Naive thymus-derived CD4-positive, alpha-beta T cell (primary cell): ENCODE measurements at places on chromosomes 2 and 18. TPM values are rescaled to one million over a fixed set of nuclear protein-coding genes. Genes with fewer than 3 reads are reported as not detected.

DNA sequence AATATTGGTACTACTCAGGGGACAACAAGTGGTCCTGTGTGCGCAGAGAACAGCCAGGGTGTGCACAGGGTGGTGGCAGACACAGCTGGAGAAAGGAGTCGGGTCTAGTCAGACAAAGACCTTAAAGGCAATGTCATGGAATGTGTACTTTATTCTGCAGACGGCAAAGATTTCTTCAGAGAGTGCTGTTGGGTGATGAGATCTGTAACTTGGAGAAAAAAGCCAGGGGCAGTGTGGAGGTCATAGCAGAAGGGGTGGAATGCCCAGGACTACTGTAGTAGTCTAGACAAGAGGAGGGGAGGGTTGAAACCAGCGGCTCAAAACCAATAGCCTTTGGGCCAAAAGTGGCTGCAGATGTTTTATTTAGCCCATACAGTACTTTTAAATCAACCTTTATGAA, 121.3 kb upstream of the ZFP36L2 start:
- no peak overlapping the region for H3K4me3 ChIP-seq
- no peak for DNase-seq
- no peaks in the 10 kb centered on the region for H3K27me3 ChIP-seq
- H3K36me3 ChIP-seq = no peaks in the 10 kb centered on the region
- H3K4me1 ChIP-seq = no peaks in the 10 kb centered on the region
- H3K27ac ChIP-seq = no peak overlapping the region

GRCh38 chr2:120269076-120269744, 16.6 kb downstream of the RALB start:
- H3K4me1 ChIP-seq = no peaks in the 10 kb centered on the region
- H3K27me3 ChIP-seq = no peaks in the 10 kb centered on the region
- no peak overlapping the region for H3K27ac ChIP-seq
- H3K36me3 ChIP-seq = no peaks in the 10 kb centered on the region
- H3K4me3 ChIP-seq = no peak overlapping the region

GRCh38 chr2:17813010-17813741, 3.1 kb upstream of the MSGN1 start:
- no peak overlapping the region for H3K4me3 ChIP-seq
- no peak for DNase-seq
- no peaks in the 10 kb centered on the region for H3K36me3 ChIP-seq
- H3K27ac ChIP-seq = no peak overlapping the region

DNA sequence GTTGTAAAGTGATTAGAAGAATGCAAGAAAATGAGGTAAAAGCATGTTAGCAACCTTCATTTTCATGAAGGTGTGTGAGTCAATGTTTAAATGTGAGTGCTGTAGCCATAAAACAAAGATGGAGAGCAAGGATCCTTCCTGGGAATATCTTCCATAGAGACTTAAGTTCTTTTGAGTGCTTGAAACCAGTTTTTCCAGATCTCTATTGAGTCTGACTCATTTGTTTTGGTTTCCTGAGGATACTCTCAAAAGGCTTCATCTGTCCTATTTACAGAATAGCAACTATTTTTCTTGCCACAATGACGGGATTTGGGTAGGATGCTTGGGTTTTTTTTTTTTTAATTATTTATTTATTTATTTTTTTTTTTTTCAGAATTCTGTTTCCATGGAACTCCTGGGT, 45.9 kb upstream of the ASB1 start:
- H3K27me3 ChIP-seq = no peaks in the 10 kb centered on the region
- no peak for DNase-seq
- H3K36me3 ChIP-seq = no peaks in the 10 kb centered on the region
- peaks cover 12% of the 10 kb centered on the region for H3K4me1 ChIP-seq

DNA sequence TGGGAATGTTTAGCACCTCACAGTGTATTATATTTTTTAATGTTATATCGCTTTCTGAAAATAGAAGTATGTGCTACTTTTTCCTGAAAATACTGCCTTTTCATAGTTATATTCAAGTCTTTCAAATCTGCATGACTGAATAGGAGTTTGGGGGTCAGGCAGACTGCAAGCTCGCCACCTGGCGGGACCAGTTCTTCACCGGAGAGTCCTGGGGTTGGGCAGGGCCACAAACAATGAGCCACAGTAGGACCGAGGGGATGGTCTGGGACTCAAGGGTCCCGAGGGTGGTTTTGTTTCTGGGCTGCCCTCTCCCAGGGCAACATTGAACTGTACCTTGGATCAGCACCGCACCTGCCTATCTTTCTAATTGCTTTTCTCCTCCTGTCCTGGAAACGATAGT, 70.6 kb downstream of the VWA3B start:
- no peak overlapping the region for H3K27ac ChIP-seq
- H3K36me3 ChIP-seq = no peaks in the 10 kb centered on the region
- H3K4me3 ChIP-seq = no peak overlapping the region
- H3K4me1 ChIP-seq = no peaks in the 10 kb centered on the region
- H3K27me3 ChIP-seq = no peaks in the 10 kb centered on the region

DNA sequence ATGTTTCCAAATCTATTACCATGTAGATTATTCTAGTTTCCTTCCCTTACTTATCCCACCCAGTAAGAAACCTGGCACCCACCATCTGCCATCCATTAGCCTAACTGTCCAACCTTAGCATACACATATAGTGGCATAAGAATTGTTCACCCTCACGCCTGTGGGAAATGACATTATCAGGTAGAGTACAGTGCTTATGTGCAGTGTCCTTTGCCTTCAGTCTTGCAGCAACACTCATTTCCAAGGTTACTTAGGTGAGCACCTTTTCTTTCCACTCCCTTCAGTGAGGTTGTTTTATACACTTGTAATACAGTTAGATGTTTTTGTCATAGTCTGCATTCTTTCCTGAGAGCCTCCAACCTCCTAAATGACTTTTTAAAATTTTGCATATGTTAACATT, 18.1 kb downstream of the AQP12B start:
- no peak overlapping the region for H3K4me3 ChIP-seq
- H3K27ac ChIP-seq = no peak overlapping the region
- no peaks in the 10 kb centered on the region for H3K4me1 ChIP-seq
- no peaks in the 10 kb centered on the region for H3K36me3 ChIP-seq
- DNase-seq = no peak
- no peaks in the 10 kb centered on the region for H3K27me3 ChIP-seq

DNA sequence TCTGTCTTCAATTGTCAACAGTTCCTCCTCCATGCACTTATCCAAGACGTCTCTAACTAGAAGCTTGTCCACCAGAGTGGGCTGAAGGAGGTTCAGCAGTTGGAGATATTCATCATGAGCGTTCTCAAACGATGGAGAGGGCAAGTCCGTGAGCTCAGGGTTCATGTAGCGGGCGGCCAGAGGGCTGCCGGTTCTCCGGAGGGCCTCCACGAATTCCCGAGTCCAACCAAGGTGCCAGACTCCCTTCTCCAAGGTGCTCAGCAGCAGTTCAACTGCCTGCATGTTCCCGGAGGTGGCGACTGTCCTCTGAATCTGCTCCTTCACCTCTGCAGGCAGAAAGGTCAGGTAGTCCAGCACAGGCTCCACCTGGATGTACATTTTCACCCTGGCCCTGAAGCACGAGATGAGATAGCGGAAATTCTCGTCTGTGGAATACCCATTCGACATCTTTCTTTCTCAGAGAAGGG, 590 bp downstream of the IFIH1 start:
- H3K4me1 ChIP-seq = peaks cover 22% of the 10 kb centered on the region
- H3K27me3 ChIP-seq = no peaks in the 10 kb centered on the region
- DNase-seq = peak; percentile 10
- H3K4me3 ChIP-seq = peak overlapping the region; percentile 93
- H3K36me3 ChIP-seq = no peaks in the 10 kb centered on the region
- H3K27ac ChIP-seq = peak overlapping the region; percentile 85

DNA sequence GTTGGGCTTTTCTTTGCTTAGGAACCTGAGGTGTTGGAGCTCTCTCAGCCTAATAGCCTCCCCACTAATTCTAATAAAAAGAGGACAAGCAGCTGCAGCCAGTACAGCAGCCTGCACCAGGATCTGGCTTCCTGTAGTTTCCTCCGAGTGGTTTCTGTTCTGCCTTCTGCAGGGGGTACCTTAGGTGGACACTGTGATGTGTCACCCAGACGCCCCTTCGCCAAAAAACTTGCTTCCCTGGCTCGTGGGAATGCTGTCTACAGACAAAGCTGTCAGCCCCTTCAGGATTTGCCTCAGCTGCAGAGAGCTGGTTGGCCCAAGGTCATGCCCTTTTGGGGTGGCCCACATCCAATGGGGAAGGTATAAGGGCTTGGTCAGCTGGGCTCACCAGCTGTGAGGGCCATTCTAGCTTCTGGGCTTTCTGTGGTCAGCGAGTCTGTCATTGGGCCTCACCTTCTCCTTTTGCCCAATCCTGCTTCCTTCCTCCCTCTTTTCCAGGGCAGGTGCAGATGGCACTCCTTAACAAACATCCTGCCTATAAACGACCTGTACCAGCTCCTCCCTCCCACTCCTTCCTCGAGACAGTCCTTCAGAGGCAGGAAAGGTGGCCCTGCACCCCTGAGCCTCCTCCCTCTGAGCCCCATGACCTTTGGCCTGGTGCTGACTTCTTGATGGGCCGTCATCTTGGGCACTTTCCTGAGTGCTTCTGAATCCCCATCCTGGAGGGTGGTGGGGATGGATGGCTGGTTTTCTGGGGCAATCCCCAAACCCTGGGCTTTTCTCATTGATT, 44.0 kb upstream of the ROCK2 start:
- H3K27ac ChIP-seq = no peak overlapping the region
- no peaks in the 10 kb centered on the region for H3K27me3 ChIP-seq
- DNase-seq = no peak

DNA sequence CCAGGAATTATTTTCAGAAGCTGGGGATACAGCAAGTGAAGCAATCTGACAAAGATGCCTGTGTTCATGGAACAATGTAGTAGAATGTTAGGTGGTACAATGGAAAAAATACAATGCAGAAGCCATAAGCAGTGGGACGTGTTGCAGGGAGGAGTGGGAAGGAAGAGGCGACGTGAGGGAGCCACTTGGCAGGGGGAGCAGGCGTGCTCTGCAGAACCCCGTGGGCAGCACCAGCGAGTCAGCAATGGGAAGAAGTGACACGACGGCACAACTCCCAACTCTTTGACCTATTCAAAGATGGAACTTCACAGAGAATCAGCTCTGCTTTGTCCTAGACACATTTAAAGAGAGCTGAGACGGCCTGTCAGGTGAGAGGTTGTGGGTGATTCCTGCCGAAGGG, 30.5 kb downstream of the PRELID3A start:
- H3K4me3 ChIP-seq = no peak overlapping the region
- H3K4me1 ChIP-seq = no peaks in the 10 kb centered on the region
- H3K27ac ChIP-seq = no peak overlapping the region
- no peaks in the 10 kb centered on the region for H3K27me3 ChIP-seq

GRCh38 chr2:108617617-108618016, 83.3 kb downstream of the LIMS1 start:
- DNase-seq = no peak
- H3K27me3 ChIP-seq = no peaks in the 10 kb centered on the region
- H3K4me3 ChIP-seq = no peak overlapping the region
- H3K27ac ChIP-seq = peak overlapping the region; percentile 71
- H3K4me1 ChIP-seq = peaks cover 88% of the 10 kb centered on the region

DNA sequence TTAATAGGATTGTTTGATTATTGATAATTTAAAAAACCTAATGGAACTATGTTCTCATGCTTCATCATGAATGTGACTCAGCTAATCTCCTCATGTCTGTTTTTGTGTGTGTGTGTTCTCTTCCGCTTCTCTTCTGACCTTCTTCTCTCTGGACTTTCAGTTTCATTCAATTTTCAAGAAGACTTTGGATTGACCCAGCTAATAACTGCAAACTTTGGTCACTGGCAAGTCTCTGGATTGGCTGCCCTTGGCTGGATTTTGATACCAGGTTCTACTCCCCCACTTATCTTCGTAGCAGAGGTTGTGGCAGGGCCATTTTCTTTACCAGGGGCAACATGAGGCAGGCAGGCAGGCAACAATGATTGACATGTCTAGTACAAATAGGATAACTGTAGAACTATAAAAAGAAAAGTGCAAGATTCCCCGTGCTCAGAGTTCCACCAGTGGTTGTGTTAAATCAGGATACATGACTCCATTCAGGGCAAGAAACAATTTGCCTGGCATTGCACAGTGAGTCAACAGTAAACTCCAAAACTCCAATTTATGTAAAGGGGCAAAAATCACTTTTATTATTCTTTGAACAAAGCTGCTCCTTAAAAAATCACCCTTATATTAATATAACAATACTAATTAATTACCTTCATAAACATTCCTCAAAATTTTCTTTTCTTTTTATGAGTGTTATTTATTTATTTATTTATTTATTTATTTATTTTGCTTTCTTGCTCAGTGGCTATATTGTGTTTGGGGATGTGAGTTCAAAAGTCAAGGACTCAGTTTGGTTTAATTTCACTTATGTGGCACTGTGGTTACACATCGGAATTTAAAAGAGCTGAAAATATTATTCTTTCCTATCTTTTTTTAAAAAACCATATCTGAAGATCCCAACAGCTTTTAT, 167.6 kb downstream of the RND3 start:
- no peak overlapping the region for H3K4me3 ChIP-seq
- H3K27ac ChIP-seq = no peak overlapping the region
- no peaks in the 10 kb centered on the region for H3K36me3 ChIP-seq
- DNase-seq = no peak
- H3K4me1 ChIP-seq = no peaks in the 10 kb centered on the region

DNA sequence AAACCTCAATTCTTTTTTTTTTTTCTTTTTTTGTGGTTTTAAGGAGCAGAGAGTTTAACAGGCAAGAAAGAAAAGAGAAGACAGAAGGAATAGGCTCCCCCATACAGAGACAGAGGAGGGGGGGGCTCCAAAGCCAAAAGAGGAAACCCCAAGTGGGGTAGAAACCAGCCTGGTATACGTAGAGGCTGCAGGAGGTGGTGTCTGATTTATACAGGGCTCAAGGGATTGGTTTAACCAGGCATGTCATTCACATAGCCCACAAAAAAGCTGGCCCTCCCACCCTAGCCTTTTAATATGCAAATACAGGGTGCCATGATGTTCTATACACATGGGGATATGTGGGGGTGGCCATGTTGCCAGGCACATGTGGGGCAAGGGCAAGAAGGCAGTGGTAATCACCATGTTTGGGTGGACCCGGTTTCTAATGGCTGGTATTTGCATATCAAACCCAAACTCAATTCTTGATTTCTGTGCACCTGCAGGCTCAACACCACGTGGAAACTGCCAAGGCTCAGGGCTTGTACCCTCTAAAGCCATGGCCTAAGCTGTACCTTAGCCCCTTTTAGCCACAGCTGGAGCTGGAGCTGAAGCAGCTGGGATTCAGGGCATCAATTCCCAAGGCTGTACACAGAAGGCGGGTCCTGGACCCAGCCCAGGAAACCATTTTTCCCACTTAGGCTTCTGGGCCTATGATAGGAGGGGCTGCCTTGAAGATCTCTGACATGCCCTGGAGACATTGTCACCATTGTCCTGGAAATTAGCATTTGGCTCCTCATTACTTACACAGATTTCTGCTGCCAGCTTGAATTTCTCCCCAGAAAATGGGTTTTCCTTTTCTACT, 170.3 kb downstream of the MAIP1 start:
- H3K27me3 ChIP-seq = no peaks in the 10 kb centered on the region
- H3K4me3 ChIP-seq = no peak overlapping the region
- no peak overlapping the region for H3K27ac ChIP-seq

The ELOA2 gene
- not detected for total RNA-seq

The ACMSD gene
- total RNA-seq = not detected in 2 replicates

The UGT1A5 gene
- not detected in 2 replicates for total RNA-seq

The PAIP2B gene
- total RNA-seq = 5.0 TPM

The ITM2C gene
- 6.8 and 7.4 TPM in 2 replicates for total RNA-seq

The SCYGR5 gene
- not detected in 2 replicates for total RNA-seq

The FZD7 gene
- total RNA-seq = 0.54 TPM

The PKDCC gene
- not detected for total RNA-seq

The SERPINB3 gene
- total RNA-seq = not detected

The TUBB8B gene
- not detected in 2 replicates for total RNA-seq

The CRYBA2 gene
- not detected for total RNA-seq

The NCKAP1 gene
- total RNA-seq = 3.0 TPM

The IL1F10 gene
- total RNA-seq = not detected

The DLGAP1 gene
- total RNA-seq = not detected

The ABCG5 gene
- total RNA-seq = not detected in 2 replicates

The NT5DC4 gene
- not detected for total RNA-seq
